ENCODE measurements at places on chromosomes 6 and 20.

DNA sequence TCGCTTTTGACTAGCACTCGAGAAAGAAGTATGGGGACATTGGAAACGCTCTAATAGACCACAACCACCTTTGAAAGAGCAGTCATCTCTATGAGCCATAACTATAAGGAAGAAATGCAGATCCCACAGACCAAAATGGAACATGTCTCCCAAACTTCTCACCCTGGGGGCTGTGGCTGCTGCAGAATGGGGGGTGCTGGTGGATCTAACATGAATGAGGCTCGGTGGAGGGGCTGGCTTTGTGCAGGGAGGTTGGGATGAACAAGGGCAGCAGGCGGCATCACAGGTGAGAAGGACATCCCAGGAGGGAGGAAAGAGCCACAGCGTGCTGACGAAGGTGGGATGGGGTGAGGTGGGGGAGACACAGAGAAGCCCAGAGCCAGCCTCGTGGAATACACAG lies 10.5 kb upstream of the CCR6 start:
- no peak for DNase-seq

DNA sequence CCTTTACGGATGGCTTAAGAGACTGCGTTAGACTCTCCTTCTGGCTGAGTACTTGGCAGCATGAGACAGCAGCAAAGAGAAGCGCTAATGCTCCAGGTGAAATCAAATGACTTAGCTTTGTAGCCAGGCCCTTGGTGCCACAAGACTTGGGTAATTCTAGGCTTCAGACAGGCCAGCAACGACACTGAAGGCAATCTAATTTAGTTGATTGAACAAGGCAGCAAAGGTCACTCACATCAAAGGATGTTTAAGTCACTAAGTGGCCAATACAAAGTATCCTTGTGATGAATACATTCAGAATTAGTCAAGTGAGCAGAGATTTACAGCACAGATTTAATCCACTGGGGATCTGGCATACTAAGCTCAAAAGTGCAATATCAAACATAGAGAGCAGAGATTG lies 113.2 kb downstream of the FAM83B start:
- DNase-seq = no peak

GRCh38 chr6:36660771-36661471 lies 17.6 kb upstream of the CDKN1A start:
- no peak for DNase-seq

DNA sequence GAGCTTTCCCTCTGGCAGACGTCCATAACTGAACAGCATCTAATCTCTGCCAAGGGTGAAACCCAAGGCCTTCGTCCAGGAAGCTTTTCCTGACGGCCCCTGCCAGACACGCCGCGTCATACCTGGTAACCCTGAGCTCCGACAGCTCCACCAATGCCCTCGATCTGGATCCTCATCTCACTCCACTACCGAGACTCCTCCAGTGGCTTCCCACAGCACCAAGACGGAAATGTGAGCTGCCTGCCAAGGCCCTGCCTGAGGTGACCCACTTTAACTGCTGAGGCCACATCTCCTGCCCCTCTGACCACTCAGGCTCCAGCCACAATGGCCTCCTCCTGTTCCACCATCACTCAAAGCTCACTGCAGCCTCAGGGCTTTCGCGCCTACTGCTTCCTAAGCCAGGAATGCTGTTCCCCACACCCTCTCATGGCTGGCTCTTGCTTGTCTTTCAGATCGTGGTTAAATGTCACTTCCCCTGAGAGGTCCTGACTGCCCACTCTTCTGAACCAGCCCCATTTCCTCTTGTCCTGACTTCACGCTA lies 143.2 kb downstream of the PREX1 start:
- DNase-seq = no peak

DNA sequence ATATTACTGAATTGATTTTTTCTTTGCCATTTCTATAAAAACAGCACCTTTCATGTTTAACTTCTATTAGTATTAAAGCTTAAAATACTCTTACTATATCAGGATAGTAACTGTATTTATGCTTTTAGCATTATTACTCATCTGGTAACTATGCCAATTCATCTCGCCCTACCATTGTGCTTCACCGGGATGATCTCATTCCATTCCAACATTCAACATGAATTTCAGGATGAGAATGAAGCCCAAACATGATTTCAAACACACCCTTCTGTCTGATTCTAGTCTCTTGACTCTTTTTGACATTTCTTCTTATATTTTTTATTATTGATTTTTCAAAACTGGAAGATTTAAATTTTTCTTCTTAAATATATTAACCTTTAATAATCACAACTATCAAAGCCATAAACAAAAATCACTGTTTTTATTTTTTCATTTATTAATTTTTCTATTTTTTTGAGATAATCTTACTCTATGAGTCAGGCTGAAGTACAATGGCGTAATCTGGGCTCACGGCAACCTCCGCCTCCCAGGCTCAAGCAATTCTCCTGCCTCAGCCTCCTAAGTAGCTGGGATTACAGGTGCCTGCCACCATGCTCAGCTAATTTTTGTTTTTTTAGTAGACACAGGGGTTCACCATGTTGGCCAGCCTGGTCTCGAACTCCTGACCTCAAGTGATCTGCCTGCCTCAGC lies 46.7 kb downstream of the GJA1 start:
- no peak for DNase-seq

DNA sequence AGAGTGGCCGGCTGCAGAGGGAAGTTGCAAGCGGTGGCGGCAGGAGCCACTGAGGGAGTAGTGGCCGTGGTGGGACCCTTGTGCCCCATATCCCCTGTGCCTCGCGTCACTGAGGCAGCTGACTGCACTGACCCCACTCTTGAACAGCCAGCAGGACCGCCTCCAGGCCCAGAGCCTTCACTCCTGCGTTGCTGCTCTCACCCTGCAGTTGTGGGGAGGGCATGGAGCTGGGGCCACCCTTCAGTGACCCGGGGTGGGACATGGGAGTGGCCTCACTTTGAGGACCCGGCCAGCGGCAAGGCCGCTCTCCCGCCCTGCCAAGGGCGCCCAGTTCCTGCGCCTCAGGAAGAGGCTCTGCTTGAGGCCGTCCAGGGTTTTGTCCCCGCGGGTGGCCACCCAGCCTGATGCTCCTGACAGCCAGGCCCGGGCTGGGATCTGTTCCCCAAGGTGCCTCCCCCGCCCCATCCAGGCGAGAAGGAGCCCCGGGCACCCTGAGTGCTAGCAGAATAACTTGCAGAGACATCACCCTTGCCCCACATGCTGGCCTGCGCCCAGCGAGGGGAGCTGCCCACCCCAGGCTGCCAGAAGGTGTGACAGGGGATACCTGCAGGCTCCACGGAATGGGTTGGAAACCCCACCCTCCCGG lies 44.4 kb downstream of the HLA-DRA start:
- DNase-seq = no peak

Measured in forelimb muscle (tissue), 1 donor.